Amygdala (tissue), 56 donors: ENCODE measurements at places on chromosomes 7 and 10.

GRCh38 chr7:89477991-89478390, 676.3 kb upstream of the STEAP1 start:
- DNase-seq: no peak

DNA sequence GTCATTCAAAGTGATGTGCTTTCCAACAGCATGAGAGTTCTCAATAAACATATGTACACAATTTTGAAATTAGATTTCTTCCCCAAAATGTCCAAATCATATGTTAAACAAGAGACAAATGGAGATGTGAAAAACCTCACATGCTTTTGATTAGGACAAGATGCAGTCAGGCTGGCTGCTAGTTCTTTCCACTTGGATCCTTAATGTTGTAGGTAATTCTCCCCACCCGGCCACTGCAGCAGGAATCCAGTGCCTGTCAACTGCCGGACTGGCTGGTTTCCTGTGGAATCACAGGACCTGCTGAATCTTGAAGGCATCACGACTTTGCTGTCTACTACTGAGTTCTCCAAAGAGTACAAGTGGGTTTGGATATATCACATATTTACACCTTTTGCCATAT, 138.6 kb upstream of the AKR1E2 start:
- no peak for DNase-seq

DNA sequence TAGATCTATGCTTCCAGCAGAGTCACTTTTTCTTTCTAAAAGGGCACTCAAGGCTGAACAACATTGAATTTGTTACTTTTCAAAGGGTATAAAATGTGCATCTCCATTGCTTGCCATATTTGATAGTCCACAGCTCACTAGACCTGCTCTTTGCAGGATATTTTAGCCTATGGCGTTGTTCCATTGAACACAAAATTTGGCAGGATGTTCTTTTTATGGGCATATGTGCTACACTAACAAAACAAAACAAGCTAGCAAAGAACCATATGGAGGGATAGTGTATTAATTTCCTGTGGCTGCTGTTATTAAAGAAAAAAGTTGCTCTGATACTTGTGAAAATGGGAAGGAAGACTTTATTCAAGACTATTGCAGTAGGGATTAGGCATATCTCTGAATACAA, 828.7 kb downstream of the TYW1 start:
- DNase-seq: no peak

- no peak for DNase-seq
Measured at GRCh38 chr7:135326636-135327280, 93.1 kb downstream of the STRA8 start.

DNA sequence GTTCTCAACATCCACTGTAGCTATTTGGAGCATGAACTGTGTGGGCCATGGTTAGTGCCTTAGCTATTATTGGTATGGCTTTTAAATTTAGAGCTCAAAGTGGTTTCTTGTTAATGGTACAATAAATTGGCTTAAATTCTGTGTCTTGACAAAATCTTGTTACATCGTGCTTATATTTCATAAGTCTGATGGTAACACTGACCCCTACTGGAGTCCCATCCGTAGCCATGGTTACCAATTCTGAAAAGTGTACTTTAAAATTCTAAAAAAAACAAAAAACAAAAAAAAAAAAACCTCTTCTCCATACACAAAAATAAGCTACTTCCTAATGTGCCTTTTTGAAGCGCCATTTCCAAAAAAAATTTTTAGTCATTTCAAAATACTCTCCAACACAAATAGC, 6.4 kb upstream of the RPP30 start:
- DNase-seq: no peak

DNA sequence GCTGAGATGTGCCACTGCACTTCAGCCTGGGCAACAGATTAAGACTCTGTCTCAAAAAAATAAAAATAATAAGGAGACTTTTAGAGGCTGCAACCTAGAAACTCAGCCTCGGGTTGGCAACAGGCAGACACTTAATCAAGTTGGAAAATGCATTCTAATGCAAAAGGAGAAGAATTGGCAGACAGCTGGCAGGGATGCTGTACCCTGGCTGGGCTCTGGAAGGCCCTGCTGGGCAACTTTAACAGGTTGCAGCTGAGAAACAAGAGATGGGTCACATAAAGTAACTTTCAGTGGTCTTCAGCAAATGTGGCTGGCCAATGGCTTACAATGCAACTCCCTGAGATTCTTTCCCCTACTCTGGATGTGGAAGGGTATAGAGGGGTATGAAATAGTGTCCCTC, 1225.7 kb downstream of the TYW1 start:
- no peak for DNase-seq

DNA sequence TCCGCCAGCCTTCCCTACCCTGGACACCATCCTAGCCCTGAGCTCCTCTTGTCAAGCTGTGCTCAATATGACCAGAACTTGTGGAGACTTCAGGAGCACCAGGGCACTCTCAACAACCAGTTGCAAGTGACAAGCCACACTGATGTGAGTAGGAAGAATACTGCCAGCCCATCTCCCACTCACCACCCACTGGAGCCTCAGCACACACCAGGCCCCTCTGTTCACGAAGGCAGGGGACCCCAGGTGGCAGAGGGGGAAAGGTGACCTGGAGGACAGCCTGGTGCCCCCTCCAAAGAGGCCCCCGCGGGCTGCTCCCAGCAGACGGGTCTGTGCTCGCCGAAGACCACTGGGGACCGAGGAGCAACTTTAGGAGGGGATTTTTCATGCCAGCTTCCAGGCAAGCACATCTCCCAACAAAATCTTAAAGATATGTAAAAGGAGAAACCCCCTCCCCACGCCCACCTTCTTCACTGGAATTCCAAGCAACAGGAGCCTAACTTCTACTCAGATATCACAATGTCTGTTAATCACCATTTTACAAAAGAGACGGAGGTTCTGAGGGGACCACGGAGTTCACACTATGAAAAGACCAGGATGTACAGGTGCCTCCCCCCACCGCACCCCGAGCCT, 1.0 kb downstream of the MMD2 start:
- DNase-seq: no peak

GRCh38 chr7:108103558-108104298, 26.4 kb downstream of the LAMB4 start:
- DNase-seq: no peak

DNA sequence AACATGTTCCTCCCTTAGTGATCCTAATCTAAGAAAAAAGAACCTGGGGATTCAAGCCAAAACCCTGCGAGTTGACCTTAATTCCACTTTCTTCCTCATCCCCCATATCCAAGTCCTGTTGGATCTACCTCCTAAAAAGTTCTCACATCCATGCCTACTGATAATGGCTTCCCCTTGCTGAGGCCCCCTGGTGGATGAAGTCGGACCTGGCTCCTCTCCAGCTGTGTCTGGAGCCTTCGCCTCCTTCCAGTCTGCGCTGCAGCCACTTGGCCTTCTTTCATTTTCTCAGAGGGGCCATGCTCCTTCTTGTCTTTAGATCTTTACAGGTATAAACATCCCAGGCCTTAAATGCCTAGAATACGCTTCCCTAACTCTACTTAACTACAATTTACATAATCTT, 8.1 kb downstream of the PDE1C start:
- peak; percentile 36 for DNase-seq

- no peak for DNase-seq
Measured at GRCh38 chr7:142772051-142772450, 1.3 kb downstream of the PRSS2 start.

GRCh38 chr10:86020134-86020533, 346.5 kb downstream of the GRID1 start:
- no peak for DNase-seq

- DNase-seq: no peak
Measured at GRCh38 chr10:85936161-85936560, 430.4 kb downstream of the GRID1 start.
